ENCODE measurements at places on chromosomes 11 and 22. TPM values are rescaled to one million over a fixed set of nuclear protein-coding genes. Genes with fewer than 3 reads are reported as not detected.

Gene KIRREL3
- total RNA-seq = 4.1 TPM

Gene TRIM51
- not detected for total RNA-seq

Gene OR52B6
- not detected for total RNA-seq

Gene TMEM184B
- 54.4 TPM for total RNA-seq

Gene SULT4A1
- total RNA-seq = not detected

Gene MTFP1
- total RNA-seq = 13.5 TPM

Gene SCUBE2
- total RNA-seq = 0.18 TPM

Gene RASD2
- total RNA-seq = not detected

Gene CD6
- not detected for total RNA-seq

Gene DSCAML1
- not detected for total RNA-seq

Data from myometrial cell (primary cell).